ENCODE measurements at places on chromosomes 12 and 14.

- DNase-seq, result no peak
Measured at GRCh38 chr12:101634724-101635123, 40.0 kb downstream of the MYBPC1 start.

- no peak for DNase-seq
Measured at GRCh38 chr14:95830386-95830785, 46.2 kb upstream of the TUNAR start.

GRCh38 chr14:102777711-102778337 lies 575 bp downstream of the TRAF3 start:
- DNase-seq, result no peak

DNA sequence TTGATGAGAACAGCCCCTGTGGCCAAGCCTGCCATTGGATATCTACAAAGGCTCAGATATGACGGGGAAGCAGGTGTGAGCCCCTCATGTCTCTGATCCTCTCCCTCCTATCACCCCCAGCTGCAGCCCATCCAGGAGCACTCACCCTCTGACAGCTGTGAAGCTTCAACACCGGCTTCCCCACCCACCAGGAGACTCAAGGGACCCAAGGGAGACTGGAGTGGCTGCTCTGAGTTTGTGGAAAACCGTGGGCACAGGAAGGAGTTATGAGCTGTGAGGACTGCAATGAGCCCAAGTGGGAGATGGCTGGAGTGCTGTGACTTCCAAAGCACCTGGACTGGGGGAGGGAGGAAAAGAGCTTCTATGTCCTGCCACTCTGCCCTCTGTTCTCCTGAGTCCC lies 7.9 kb downstream of the IFI27L2 start:
- DNase-seq, result no peak

DNA sequence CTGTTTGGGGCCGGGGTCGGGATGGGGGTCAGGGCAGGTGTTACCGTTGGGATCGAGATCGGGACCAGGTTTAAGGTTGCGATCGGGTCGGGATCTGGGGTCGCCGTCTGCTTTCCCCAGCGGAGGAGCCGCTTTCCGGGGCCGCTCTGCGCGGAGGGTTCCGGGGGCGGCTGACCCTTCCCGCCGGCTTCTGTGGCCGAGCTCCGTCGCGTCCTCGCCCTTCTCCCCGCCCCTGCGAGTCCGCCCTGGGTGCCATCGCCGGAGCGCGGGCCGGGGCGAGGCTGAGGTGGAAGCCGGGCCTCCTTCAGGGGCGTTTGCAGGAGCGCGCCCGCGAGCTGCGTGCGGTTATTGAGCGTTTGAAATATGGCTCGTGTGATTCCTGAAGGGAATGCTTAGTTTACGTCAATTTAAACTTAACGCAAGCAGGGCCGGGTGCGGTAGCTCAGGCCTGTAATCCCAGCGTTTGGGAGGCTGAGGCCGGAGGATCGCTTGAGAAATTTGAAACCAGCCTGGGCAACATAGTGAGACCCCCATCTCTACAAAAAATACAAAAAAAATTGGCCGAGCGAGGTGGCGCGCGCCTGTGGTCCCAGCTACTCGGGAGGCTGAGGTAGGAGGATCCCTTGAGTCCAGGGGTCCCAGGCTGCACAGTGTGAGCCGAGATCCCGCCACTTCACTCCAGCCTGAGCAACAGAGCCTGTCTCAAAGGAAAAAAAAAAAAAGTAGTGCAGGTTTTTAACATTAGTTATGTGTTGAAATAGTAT lies 620 bp downstream of the PGAM5 start:
- DNase-seq, result no peak

DNA sequence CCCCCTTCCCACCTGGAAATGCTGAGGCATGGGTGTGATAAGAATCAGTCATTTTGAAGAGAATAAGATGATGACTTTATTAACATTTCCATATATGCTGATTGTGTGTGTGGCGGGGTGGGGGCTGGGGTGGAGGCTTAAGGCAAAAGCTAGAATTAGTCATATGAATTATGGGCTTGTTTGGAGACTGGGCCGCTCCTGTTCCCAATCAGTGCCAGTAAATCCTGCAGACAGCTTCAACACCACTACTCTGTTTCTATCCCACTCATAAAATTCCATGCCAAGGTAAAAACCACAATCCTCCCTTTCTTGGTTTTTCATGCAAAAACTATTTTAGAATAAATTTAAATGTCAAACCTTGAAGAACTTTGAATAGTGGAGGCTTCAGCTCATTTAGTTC lies 29.9 kb upstream of the SLC38A2 start:
- no peak for DNase-seq

Measured in NCI-H2029 treated with DMSO at 0.1 percent for 48 hours (cell line).